Fibroblast of skin of scalp (primary cell): ENCODE measurements at places on chromosomes 2 and 18.

- DNase-seq: no peak
Observed at GRCh38 chr2:47666332-47666731, 116.6 kb upstream of the MSH6 start.

GRCh38 chr2:74915743-74916142 is 42.7 kb upstream of the POLE4 start:
- peak; percentile 65 for DNase-seq

DNA sequence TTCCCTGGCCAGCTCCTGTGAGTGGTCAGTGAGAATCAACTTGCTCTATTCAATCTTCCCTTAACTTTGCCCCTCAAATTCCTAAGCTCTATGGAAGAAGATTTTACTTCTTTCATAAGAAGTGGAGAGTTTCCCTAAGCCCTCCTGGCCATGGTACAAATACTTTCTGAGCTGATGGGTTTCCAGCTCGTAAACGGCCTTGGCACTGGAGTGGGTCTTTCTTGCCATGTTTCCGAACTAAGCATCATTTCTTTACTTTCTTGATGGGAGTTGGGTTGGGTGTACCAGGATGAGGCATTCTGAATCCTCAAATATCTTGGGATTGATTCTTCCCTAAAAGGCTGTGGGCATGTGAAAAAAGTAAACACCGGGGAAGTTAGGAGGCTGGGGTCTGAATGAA is 72.5 kb downstream of the ACKR3 start:
- DNase-seq: no peak

DNA sequence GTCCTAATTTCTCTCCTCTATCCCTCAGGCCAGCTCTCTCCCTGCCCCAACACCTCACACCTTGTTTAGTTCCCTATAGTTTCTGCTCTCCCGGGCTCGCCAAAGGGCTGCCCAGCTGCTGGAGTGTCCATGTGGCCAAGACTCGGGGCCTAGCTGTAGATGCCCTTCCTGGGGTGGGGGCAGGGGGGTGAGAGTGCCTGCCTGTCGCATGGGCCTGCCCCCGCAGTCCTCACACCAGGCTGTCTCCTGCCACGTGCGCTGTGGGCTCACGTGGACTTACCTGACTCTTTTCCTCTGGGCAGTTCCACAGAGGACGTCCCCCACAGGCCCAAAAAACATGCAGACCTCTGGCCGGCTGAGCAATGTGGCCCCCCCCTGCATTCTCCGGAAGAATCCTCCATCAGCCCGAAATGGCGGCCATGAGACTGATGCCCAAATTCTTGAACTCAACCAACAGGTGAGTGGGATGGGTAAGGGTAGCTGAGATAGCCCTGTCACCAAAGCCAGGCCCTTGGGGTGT is 7.4 kb upstream of the TMEM214 start:
- no peak for DNase-seq

DNA sequence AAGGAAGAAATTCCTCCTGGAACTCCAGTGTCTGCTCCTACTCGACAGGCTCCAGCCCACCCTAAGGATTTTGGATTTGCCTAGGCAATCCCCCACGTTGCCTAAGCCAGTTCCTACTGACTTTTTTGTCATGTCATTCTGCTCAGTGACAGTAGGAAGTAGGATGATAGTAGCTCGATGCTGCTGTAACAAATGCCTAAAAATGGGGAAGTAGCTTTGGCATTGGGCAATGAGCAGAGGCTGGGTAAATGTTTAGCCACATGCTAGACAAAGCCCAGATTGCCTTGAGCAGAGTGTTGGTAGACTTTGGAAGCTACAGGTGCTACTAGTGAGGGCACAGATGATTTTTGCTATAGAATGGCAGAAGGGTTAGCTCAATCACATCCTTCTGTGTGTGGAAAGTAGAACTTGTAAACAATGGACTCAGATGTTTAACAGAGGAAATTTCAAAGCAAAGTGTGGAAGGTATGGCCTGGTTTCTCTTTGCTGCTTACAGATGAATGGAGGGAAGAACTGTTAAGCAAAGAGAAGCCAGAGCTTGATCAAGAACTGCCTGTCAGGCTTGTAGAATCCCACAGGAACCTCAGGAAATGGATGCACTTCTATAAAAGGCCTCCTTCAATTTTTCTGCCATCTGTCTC is 154.8 kb downstream of the RNF144A start:
- DNase-seq: no peak

GRCh38 chr18:23259701-23260681 is 124.7 kb downstream of the CABLES1 start:
- peak; percentile 72 for DNase-seq

DNA sequence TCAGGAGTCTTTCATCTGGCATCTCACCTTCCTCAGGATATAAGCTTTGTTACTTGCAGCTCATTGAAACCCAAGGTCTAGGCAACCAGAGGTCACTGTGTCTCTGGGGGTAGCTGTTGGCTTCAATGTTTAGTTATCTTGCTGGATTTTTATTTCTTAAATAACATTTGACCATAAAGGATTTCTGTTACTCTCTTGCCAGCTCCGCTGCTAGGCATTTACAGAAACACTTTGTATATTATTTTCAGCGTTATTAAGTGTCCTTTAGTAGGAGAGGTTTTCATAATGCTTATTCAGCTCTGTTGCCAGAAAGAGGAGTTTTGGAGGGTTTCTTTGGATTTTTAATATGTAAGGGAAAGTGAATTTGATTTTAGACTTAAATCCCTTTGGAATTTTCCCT is 61.4 kb downstream of the QPCT start:
- no peak for DNase-seq

GRCh38 chr2:39615675-39616074 is 50.0 kb upstream of the TMEM178A start:
- DNase-seq: no peak

- DNase-seq: peak; percentile 63
Observed at GRCh38 chr18:59432803-59433597, 73.9 kb upstream of the LMAN1 start.
